Chondrocyte (in vitro differentiated cells): ENCODE measurements at places on chromosomes 6 and 20. TPM values are rescaled to one million over a fixed set of nuclear protein-coding genes. Genes with fewer than 3 reads are reported as not detected.

Gene HLA-DQA2
- total RNA-seq, result not detected in 3 replicates

Gene ID4
- total RNA-seq, result 79.9 to 139 TPM (median 136 TPM) in 3 replicates

Gene HNF4A
- total RNA-seq, result not detected in 3 replicates

Gene ZBTB46
- total RNA-seq, result 5.9 to 8.3 TPM (median 6.0 TPM) in 3 replicates

Gene HTR1E
- total RNA-seq, result not detected in 3 replicates

Gene IP6K3
- 6.1 to 9.0 TPM (median 6.5 TPM) in 3 replicates for total RNA-seq

Gene BPI
- total RNA-seq, result 0.55 to 0.74 TPM (median 0.68 TPM) in 3 replicates

Gene ZNF311
- 0.41 to 0.80 TPM (median 0.52 TPM) in 3 replicates for total RNA-seq

Gene SLC26A8
- total RNA-seq, result 0.15 TPM in 1 of 3 replicates, not detected in the others

Gene C6orf141
- not detected in 3 replicates for total RNA-seq

Gene MUC21
- total RNA-seq, result not detected in 3 replicates

Gene CST1
- not detected in 3 replicates for total RNA-seq

Gene TNFRSF6B
- 0.79 to 0.99 TPM in 2 of 3 replicates, not detected in the other for total RNA-seq

Gene LRRC73
- total RNA-seq, result 0.24 to 0.62 TPM (median 0.49 TPM) in 3 replicates

Gene OR2B6
- total RNA-seq, result not detected in 3 replicates

Gene GNRH2
- total RNA-seq, result 0.94 TPM in 1 of 3 replicates, not detected in the others

Gene EDN1
- total RNA-seq, result 10.6 to 17.6 TPM (median 16.9 TPM) in 3 replicates

Gene GTSF1L
- total RNA-seq, result not detected in 3 replicates

Gene REM1
- total RNA-seq, result not detected in 3 replicates

Gene OTOR
- total RNA-seq, result not detected in 3 replicates

Gene IMPG1
- not detected in 3 replicates for total RNA-seq

Gene RBPJL
- total RNA-seq, result not detected in 3 replicates

Gene DST
- total RNA-seq, result 160 to 273 TPM (median 168 TPM) in 3 replicates

Gene KCNS1
- 0.55 to 1.1 TPM (median 0.59 TPM) in 3 replicates for total RNA-seq

Gene GUCA1A
- total RNA-seq, result 0.38 TPM in 1 of 3 replicates, not detected in the others

Gene HLA-A
- total RNA-seq, result 110 to 191 TPM (median 187 TPM) in 3 replicates

Gene GGTLC1
- total RNA-seq, result not detected in 3 replicates

Gene ANGPT4
- total RNA-seq, result 0.12 TPM in 1 of 3 replicates, not detected in the others

Gene IL17F
- not detected in 3 replicates for total RNA-seq

Gene ZSCAN16
- 2.5 to 3.0 TPM (median 3.0 TPM) in 3 replicates for total RNA-seq

Gene PTCRA
- not detected in 3 replicates for total RNA-seq

Gene ULBP3
- total RNA-seq, result 5.0 to 6.1 TPM (median 5.1 TPM) in 3 replicates

Gene SYNJ2
- 29.2 to 54.5 TPM (median 53.1 TPM) in 3 replicates for total RNA-seq
